ENCODE measurements at places on chromosomes 3 and 15.

DNA sequence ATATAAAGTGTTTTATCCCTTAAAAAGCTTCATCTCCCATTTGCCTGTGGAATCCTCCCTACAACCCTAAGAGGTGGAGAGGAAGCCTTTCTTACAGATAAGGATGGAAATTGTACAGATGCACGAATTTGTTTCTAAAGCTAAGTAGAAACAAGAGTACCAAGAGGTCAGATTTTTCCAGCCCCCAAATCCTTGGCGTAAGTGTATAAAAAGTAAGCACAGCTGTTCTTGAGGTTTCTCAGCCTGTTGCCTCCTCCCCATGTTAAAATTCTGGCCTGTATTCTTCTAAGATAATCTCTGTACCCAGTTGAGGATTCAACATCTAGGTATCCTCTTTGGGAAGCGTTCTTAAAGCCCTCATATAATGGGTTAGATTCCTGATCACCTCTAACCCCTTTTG is 34.9 kb downstream of the RAB7A start:
- DNase-seq = no peak

DNA sequence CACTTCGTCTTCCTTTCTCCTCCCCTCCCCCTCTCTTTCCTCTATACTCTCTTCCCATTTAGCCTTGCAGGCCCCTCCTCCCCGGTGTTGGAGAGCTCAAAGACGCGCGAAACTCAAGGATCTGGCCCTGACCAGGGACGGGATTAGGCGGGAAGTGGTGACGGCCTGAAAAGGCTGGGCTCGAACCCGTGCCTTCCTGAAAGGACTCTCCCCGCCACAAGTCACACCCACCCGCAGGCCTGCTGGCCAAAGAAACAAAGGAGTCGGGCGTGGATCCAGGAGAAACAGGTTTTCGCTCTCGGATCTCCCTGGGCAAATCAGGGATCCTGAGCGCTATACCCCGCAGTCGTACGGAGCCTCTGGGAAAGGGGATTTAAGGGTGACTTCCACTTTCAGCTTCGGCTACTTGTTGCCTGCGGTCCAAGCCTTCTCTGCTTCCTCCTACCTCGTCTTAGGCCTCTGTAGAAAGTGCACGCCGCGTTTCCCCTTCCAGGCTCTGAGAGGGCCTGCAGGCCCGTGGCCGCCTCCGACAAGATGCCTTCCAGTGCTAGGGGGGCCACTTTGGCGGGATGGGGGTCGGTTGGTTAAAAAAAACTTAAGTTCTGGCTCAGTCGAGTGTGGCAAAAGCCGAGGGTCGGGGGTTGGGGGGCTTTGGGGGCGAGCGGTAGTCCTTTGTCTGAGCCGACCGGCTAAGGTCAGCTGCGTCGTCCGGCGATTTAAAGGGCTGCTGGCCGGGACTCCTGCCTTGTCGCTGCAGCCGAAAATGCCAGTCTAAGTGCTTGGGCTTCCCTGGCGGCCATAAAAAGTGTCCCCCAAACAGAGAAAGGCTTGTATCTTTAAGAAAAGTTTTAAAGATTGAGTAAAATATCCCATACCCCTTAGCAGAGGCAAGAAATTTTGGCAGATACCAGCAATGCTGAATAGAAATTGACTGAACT is 8.2 kb downstream of the ZIC4 start:
- no peak for DNase-seq

- no peak for DNase-seq
These were observed 342.4 kb upstream of the KCNMB2 start for GRCh38 chr3:178193846-178194245.

- peak; percentile 76 for DNase-seq
These were observed 7.1 kb downstream of the ELL3 start for GRCh38 chr15:43769584-43770228.

DNA sequence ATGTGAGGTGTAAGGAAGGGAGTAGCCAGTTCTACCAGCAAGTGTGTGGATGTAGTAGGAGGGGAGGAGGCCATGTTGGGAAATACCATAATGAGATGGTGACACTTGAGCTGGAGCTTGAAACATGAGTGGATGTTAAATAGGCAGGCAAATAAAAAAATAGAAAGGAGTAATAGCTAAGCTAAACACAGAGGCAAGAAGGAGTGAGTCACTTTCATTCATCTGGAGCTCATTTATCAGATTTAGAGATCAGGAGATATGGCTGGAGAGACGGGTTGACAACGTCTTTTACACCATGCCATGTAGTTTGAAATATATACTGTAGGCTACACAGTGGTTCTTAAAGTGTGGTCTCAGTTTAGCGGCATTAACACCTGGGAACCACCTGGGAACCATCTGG is 390.5 kb downstream of the DIPK2A start:
- DNase-seq = peak; percentile 9

- DNase-seq = no peak
These were observed 309.8 kb upstream of the CTDSPL start for GRCh38 chr3:37551857-37552256.

GRCh38 chr3:3629911-3630310 is 169.3 kb upstream of the LRRN1 start:
- DNase-seq = no peak

DNA sequence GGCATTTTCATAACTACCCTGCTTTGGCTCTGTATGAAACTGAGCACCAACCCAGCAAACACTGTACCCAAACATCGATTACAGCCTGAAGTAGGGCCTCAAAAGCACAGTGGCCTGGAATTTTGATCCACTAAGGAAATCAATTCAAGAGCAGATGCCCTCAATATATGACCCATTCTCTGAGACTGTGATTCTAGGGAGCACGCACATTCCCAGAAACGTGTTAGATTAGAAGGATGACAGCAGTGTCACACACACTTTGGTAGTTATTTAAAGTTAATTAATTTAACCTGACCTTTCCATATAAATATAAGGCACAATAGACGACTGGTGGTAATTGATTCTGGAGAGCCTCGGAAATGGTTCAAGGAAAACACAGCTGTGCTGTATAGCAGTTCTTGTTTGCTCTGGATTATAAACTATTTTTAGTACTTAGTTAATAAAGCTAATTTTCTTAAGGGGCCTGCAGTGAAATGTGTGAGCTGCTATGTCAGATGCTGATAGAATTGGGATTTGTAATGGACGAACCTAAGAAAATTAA is 126.3 kb upstream of the ZNF385D start:
- no peak for DNase-seq

GRCh38 chr3:162354356-162354755 is 857.7 kb downstream of the OTOL1 start:
- DNase-seq = peak; percentile 48

- peak; percentile 55 for DNase-seq
These were observed 116.9 kb upstream of the LRRFIP2 start for GRCh38 chr3:37291275-37291700.

DNA sequence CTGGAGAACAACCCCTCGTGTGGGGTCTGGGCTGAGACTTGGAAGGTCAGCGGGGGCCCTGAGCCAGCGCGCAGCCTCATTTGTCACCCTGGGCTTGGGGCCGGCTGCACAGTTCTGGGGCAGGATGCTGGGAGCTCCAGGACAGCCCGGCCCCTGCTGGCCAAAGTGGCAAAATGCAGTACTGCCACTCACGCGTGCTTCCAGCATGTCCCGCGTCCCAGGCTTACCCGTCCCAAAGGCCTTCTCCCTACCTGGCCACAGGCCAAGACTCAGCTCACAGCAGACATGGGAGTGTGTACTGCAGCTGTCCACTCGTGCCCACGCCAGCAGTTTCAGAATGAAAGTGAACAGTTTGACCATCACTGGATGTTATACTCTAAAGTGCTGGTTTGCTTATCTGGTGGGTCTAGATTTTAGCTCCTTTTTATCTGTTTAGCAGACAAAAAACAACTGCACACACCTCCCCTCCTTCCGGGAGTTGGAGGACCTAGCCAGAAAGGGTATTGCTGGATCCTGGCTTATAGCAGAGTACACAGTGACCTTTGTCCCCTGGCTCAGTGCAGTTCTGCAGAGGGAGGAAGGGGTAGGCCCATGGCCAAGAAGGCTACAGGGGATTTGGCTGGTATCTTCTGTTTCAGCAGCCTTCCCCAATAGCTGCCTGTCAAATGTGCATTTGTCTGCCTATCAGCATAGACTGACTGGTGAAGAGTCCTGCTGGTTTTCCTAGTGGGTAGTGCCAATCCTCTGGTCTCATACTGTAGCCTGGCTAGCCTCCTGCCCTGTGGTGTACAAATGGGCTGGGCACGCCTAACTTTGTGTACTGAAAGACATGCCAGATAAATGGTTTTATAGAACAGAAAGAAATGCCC is 23.2 kb upstream of the IP6K2 start:
- peak; percentile 95 for DNase-seq

DNA sequence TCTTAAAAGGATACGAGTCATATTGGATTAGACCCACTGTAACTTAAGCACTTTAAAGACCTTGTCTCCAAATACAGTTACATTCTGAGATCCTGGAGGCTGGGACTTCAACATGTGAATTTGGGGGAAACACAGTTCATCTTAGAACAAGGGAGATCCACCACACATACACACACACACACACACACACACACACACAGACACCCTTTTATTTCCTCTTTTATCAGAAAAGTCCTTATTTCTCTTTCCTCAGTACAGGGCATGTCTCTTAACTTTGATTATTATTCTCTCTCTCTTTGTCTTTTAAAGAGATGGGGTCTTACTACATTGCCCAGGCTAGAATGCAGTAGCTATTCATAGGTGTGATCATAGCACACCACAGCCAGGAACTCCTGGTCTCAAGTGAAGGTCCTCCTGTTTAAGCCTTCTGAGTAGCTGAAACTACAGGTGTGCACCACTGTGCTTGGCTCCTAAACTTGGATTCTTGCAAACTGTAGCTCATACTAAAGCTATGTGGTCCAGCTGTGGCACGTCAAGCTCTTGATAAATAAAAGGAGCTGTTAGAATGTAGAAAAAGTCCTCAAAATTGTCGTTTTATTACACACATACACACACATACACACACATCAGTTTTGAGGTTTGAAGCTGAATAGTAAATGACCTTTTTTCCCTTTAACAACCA is 7.4 kb downstream of the GOLM2 start:
- DNase-seq = no peak

- DNase-seq = no peak
These were observed 461.8 kb downstream of the RAP2B start for GRCh38 chr3:153623834-153624233.

GRCh38 chr15:68729789-68730411 is 90.8 kb downstream of the ANP32A start:
- DNase-seq = peak; percentile 64

DNA sequence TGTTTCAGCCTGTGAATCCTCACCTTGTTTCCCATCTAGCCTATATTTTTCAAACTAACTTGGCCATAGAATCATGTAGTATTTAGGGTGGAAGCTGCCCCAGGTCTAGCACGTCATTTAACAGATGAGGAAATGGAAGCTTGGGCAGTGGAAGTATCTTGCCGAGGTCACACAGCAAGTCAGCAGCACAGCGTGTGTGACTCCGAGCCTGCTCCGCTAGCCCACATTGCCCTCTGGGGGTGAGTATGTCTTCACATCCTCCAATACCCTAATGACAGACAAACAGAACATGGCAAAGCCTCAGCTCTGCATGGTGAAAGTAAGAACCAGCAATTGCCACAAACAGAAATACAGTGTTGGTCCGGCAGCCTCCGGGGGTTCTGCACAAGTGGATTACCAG is 2.2 kb upstream of the CCR5 start:
- DNase-seq = no peak

GRCh38 chr15:98444138-98444537 is 204.2 kb upstream of the IGF1R start:
- DNase-seq = no peak

DNA sequence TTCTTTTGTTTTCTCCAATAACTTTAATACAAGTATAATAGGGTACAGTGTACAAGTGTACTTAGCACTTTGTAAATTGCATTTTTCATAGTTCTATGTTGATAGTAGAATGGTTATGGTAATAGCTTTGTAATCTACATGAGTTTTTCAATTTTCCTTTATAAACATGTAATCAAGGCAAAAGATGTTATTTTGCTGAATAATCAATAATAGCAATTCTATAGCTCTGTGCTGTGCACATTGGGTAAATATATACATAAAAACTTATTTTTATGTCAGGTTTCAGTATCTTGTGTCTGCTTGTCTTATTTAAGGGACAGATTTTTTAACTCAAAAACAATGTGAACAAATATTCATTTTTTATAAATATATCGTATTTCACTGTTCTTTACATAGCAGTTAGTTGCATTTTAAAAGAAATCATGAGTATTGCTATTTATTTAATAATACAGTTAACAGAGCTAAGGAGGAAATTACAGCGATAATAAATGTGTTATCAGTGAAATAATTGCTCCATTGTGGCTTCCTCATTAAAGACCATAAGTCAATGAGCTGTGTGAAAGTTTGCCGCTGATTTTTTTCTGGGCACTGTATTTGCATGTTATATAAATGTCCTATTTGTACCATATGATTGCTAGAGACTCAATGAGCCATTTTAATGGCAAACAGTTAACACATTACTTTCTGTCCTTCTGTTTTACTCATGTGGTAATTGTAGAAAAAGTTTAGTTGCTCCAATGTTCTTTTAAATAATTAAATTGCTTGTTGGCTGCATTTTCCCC is 214.6 kb upstream of the STAC start:
- DNase-seq = no peak

- no peak for DNase-seq
These were observed 2.1 kb downstream of the POGLUT1 start for GRCh38 chr3:119470866-119471265.

- DNase-seq = no peak
These were observed 281.3 kb upstream of the TTC14 start for GRCh38 chr3:180320631-180321030.

GRCh38 chr3:139940622-139941021 is 5.6 kb downstream of the CLSTN2 start:
- DNase-seq = no peak

DNA sequence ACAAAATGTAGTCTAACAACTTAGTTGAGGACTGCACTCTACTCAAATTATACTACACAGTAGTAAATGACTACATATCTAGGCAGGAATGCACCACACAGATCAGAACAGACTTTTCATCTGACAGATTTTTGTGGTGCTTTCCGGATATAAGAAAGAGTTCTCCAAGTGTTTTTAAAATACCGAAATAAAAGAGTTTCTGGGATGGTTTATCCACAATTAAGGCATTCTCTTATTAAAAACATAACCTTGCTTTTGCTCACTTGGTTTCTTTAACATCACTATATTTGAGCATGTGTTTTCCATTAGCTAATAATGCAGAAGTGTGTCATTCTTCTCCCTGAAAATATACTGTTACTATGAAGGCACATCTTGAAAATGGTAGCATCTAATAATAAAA is 132.9 kb downstream of the MAGI1 start:
- DNase-seq = peak; percentile 38

- DNase-seq = no peak
These were observed 1037.9 kb downstream of the ROBO1 start for GRCh38 chr3:78729946-78730345.

DNA sequence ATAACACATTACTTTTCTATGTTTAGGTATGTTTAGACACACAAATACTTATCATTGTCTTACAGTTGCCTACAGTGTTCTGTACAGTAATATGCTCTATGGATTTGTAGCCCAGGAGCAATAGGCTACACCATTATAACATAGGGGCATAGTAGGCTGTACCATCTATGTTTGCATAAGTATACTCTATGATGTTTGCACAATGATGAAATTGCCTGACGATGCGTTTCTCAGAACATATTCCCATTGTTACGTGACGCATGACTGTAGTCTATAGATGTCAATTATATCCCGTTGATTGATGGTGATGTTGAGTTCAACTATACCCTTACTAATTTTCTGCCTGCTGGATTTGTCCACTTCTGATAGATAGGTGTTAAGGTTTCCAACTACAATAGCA is 139.4 kb upstream of the PFN2 start:
- DNase-seq = no peak
